ENCODE measurements at places on chromosomes 12 and 14. TPM values are rescaled to one million over a fixed set of nuclear protein-coding genes. Genes with fewer than 3 reads are reported as not detected.

The RFLNA gene
- not detected for total RNA-seq

The KCNK13 gene
- total RNA-seq: 0.24 TPM

The SLC16A7 gene
- total RNA-seq: 0.21 TPM

The KLRC1 gene
- total RNA-seq: not detected
